ENCODE measurements at places on chromosomes 1 and 21.

GRCh38 chr21:45361033-45361997, 43.6 kb upstream of the COL18A1 start:
- no peak overlapping the region for H3K27ac ChIP-seq
- H3K4me3 ChIP-seq: no peak overlapping the region
- no peaks in the 10 kb centered on the region for H3K36me3 ChIP-seq
- peaks cover 3% of the 10 kb centered on the region for H3K4me1 ChIP-seq
- peaks cover 6% of the 10 kb centered on the region for H3K27me3 ChIP-seq

DNA sequence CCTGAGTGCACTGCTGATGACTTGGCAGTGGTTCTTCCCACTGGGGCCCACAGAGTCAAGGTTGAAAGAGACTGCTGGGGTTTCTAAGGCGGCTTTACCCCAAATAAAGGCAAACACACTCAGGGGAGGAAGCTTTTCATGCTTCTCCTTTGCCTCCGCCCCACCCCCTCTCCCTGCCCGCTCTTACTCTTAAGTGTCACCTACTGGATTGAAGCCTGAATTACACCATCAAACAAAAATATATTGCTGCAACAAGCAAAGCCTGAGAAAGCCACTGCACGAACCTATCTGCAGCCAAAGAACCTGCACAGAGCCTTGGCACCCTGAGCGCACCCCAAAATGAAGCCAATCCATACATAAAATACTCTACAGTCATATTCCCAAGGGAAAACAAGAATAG, 63.1 kb downstream of the PTGFR start:
- H3K4me1 ChIP-seq: no peaks in the 10 kb centered on the region
- H3K36me3 ChIP-seq: peaks cover 26% of the 10 kb centered on the region

- H3K4me3 ChIP-seq: no peak overlapping the region
- H3K36me3 ChIP-seq: no peaks in the 10 kb centered on the region
- DNase-seq: no peak
- H3K27me3 ChIP-seq: no peaks in the 10 kb centered on the region
- no peak overlapping the region for H3K27ac ChIP-seq
Measured at GRCh38 chr1:107990606-107991005, 25.6 kb upstream of the VAV3 start.

GRCh38 chr21:42129300-42130266, 58.5 kb downstream of the UMODL1 start:
- no peak for DNase-seq
- peaks cover 3% of the 10 kb centered on the region for H3K27me3 ChIP-seq
- no peak overlapping the region for H3K4me3 ChIP-seq
- no peak overlapping the region for H3K27ac ChIP-seq
- no peaks in the 10 kb centered on the region for H3K36me3 ChIP-seq
- no peaks in the 10 kb centered on the region for H3K4me1 ChIP-seq

GRCh38 chr1:244801246-244801645, 34.2 kb upstream of the COX20 start:
- peak; percentile 46 for DNase-seq
- H3K4me3 ChIP-seq: no peak overlapping the region
- H3K27me3 ChIP-seq: peaks cover 3% of the 10 kb centered on the region
- peak overlapping the region; percentile 67 for H3K27ac ChIP-seq
- no peaks in the 10 kb centered on the region for H3K36me3 ChIP-seq

DNA sequence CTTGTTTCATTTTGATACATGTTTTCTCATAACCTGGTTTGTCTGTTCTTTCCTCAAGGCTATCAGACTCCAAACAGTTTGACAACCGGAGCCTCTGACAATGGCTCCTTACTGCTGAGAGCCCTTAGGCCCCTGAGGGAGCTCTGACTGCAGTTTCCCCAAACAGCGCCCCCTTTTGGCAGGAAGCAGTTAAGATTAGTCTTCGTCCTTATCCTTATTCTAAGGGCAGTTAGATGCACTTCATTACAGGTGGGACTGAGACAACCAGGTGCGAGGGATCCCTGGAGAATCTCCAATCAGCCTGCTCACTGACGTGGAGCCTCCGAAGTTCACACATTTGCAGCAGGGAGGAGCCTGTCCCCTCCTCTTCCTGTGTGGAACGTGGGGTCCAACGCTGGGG, 393.1 kb downstream of the BRINP3 start:
- H3K27me3 ChIP-seq: no peaks in the 10 kb centered on the region
- H3K27ac ChIP-seq: no peak overlapping the region
- H3K36me3 ChIP-seq: no peaks in the 10 kb centered on the region
- H3K4me3 ChIP-seq: no peak overlapping the region
- DNase-seq: no peak
- H3K4me1 ChIP-seq: no peaks in the 10 kb centered on the region

Measured in naive thymus-derived CD8-positive, alpha-beta T cell (primary cell).